Neural crest cell (in vitro differentiated cells): ENCODE measurements at places on chromosomes 16 and 17. TPM values are rescaled to one million over a fixed set of nuclear protein-coding genes. Genes with fewer than 3 reads are reported as not detected.

DNA sequence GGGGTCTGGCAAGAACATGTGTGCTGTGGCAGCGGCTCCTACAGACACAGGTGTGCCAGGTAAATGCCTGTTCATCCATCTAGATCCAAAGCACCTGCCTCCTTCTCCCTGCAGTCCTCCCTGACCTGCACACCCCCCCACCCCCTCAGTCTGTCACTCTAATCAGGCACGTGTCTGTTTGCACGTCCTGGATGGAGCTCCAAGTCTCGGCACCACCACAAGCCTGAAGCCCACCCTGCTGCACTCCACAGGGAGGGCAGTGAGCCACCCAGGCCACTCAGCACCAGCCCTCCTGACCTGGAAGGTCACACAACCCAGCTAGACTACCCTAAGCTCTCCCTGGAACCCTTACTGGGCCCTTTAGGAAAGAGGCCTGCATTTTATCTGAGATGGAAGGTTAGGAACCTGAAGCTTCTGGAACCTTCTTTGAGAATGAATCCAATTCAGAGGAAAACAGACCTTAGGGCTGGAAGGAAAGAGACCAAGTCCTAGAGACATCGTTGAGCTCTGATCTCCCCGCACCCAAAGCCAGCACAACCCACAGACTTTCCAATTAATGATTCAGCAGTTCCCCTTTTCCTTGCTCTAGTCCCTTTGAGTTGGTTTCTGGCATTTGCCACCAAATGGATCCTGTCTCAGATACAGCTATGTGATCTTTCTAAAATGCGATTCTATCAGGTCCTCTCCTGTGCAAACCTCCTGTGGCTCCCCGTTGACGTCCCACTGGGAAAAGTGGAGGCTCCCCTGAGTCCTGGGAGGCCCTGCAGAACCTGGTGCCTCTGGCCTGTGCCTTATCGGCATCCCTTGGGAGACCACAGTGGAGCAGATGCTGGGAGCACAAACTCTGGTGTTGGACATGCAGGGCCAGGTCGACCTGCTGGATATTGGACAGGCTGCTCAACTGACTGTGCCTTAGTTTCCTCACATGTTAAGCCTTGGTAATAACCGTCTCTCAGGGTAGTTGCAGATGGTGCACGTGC is 67.9 kb downstream of the PRMT7 start:
- DNase-seq, result no peak

ARL5C gene
- not detected in 2 replicates for total RNA-seq

- no peak for DNase-seq
Observed at GRCh38 chr16:22219389-22220068, 13.5 kb downstream of the EEF2K start.

ASB16 gene
- 0.25 and 0.26 TPM in 2 replicates for total RNA-seq

CCL8 gene
- not detected in 2 replicates for total RNA-seq

- no peak for DNase-seq
Observed at GRCh38 chr17:56880133-56880532, 33.7 kb downstream of the TRIM25 start.

DNA sequence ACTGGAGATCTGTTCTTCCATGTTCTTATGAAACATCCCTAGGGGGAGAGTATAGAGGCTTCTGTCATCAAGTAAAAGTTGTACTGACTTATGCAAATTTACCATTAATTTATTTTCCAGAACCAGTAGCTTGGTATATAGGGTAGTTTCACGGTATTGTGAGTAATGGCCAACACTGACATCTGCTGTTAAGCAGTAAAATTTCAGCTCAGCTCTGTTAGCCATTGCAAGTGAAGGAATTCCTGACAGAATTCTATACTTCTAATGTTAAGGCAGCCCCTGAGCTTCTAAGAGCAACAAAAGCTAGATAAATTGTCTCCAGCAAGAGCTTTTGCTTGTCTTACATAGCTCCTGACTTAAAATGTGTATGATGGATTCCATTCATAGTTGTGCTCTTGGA is 613.5 kb upstream of the C16orf82 start:
- DNase-seq, result no peak

SLC22A31 gene
- total RNA-seq, result 1.3 and 1.4 TPM in 2 replicates

DNA sequence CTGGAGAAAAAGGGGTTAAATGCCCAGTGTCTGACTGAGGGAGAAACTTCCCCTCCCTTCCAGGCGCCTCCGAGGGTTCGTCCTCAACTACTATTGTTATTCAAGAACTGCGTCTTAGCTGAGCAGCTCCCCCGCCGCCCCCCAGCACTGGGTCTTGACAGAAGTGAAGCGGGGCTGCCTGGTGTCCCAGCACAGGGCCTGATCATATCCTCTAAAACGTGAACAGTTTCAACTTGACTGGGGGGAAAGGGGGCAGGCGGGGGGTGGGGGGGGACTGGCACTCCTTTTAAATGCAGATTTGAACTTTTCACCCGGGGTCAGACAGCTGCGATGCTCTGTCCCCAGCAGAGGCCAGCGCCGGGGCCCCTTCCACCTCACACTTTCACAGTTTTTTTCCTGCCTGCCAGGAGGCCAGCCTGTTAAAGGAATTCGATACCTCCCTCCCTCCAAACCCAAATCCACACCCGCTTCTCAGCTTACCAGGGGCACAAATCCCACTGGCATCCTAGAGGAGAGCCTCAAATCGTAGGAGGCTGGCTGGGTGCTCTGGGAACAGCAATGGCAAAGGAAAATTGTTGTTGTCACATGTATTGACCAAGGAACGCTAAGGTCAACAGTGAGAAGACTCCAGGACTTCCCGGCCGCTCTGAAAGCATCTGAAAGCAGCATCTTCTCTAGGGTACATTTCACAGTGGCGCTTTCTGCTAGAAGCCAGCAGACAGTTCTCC is 14.5 kb downstream of the ZFHX3 start:
- peak; percentile 66 for DNase-seq

DNA sequence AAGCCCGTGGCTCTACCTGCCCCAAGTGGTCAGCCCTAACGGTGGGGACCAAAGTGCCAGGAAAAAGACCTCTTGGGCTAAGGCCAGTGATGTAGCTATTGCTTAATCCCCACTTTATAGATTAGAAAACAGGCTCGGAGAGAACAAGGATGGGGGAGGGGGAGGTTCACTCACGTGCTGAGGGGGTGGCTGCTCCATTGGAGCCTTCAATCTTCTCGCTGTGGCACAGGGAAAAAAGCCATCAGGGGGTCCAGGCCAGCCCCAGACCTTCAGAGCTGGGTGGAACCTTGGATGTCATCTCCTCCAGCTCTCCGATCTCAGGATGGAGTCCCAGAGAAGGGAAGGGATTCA is 45.9 kb downstream of the SRCIN1 start:
- no peak for DNase-seq

NUDT7 gene
- 4.7 TPM in 2 replicates for total RNA-seq

GRCh38 chr17:43042025-43042628 is 17.1 kb downstream of the RND2 start:
- no peak for DNase-seq

CCT6B gene
- total RNA-seq, result 2.3 and 2.5 TPM in 2 replicates

DNA sequence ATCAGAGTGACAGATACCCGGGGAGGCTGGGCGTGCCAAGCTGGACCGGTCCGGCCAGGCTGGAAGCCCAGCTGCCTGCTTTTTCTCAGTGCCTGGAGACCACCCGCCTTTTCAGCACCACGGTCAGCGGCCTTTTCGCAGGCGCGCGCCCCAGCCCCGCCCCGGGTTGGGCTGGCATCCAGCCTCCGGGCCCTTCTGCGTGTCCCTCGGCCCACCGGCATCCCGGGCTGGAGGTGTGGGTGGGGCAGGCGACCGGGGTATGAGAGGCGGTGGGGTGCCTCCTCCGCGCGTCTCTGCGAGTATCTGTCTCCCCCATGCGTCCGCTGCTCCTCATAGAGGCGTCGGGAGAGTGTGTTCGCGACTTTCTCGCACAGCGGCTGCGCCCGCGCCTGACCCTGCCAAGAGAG is 102.5 kb downstream of the MRM1 start:
- peak; percentile 74 for DNase-seq

DNA sequence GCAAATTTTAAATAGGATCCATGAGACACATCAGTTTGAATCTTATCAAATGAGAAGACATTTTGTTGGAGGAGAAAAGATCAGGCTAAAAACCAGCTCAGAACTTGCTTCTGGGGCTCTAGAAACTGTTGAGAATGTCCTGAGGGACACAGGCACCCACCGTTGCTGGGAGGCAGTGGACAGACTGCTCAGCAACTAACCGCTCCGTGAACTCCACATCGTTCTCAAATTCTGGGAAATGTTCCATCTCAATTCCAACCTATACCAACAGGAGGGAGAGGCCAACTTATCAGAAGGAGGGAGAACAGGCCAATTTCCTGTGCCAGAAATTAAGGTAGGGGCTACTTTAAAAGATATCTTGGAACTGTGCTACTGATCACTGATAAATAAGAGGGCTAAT is 8.3 kb downstream of the TAT start:
- no peak for DNase-seq

TAF15 gene
- 300 and 320 TPM in 2 replicates for total RNA-seq

CMTR2 gene
- 19.1 and 20.5 TPM in 2 replicates for total RNA-seq

DNA sequence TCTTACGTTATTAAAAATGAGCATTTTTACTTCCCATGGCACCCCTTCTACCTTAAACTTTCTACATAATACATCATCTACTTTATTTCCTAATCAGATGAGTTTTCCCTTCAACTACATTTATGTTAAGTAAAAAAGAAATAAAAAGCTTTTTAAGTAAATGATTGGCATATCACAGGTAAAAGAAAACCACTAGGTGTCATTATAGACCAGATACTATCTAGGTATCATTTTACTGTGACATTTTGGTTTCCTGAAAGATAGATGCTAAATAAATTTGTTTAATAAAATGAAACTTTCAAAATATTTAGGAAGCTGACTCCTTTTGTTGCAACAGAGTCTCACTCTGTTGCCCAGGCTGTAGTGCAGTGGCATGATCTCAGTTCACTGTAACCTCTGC is 3.8 kb upstream of the CMTM1 start:
- DNase-seq, result no peak

CCDC144A gene
- 1.3 and 1.6 TPM in 2 replicates for total RNA-seq

- no peak for DNase-seq
Observed at GRCh38 chr17:7883781-7884386, 4.7 kb upstream of the CHD3 start.

DNA sequence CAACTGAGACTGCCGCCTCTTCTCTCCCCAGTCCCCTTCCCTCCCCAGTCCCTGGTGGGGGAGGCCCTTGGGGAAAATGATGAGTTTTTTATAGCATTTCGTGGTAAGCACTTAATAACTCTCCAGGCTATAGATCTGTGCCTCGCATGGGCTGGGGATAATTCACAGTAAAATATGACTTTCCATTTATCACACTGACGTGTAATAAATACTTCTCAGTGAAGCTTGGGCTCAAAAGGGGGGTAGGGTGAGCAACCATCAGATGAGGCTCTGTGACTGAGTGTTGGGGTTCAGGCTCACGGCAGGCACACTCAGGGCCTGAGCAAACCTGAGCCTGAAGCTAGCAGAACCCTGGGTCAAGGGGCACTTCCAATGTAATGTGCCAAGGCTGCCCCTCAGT is 101.6 kb downstream of the CCT6B start:
- no peak for DNase-seq

DNA sequence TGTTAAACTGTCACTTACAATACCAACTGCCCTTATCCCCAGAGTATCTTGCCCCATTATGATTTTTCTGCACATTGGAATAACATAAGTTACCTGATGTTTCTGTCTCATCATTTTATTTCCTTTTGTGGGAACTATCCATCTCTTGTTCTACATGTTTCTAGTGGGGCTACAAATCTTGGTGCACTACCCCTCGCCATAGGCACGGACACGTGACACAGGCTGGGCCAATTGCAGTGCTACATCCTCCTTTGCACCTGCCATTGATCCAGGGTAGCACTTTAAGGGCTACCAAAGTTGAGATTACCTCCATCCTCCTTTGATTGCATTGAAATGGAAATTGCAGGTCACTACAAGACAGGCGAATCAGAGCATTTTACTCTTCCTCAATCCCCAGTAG is 14.2 kb upstream of the SYT17 start:
- no peak for DNase-seq

- peak; percentile 58 for DNase-seq
Observed at GRCh38 chr17:7838090-7839075, 4.4 kb downstream of the KDM6B start.
